ENCODE measurements at places on chromosomes 12 and 14.

DNA sequence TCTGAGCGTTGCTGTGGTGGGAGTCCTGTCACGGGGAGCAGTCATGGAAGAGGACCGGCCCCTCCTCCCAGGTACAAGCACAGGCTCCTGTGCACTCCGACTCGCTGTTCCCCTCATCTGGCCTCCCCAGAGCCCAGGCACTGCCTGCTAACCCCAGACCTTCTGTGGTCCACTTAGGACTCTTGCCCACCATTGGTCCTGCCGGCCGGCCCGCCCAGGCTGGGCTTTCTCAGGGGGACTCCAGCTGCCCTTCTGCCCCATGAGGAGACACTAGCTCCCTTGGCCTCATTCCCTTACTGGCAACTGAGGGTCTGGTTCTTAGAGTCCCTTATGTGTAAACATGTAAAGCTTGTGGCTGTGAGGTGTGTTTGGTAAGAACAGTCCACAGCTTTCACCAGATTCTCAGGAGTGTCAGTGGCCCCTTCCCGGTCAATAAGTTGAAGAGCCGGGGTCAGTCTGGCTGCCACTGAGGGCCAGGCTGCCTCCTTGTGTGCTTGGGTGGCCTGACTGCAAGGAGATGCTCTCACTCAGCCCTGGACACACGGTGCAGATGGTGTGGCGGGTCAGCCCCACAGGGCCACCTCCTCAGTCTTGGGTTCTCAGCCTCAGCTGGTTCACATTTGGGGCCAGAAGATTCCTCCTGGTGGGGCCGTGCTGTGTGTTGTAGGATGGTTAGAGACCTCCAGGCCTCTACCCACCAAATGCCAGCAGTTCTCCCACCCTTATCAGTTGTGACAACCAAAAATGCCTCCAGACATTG, 43.6 kb downstream of the DDX51 start:
- DNase-seq = no peak

DNA sequence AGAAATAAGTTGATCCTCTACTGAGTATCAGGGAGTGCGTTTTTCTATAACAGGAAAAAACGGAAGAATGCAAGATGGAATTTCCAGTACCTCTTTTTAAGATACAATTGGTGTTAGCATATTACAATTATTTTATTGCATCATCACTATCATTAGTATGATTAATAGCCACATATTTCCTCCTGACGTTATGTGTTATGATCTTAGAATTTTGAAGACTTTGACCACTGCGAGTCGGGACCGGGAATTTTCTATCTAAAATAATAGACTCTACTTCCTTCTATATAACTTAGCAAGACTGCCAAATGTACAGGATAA, 679 bp upstream of the SAV1 start:
- DNase-seq = no peak

DNA sequence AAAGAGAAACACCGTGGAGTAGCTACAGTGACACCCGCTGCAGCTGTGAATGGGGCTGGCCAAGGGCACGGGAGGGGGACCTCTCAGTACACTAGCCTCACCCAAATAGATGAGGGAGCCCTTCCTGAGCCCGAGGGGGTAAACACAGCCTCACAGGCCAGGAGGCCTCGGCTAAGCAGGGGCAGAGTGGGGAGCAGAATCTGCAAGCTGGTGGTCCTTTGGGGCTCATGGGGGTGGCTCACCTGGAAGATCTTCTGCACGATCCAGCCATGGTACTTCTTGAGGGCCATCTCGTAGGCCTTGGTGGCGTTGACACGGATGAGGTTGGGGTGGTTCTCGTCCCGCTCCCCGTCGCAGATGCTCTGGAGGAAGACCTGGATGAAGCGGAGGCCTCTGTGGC, 22.2 kb upstream of the TRPV4 start:
- DNase-seq = no peak

- DNase-seq = no peak
Measured at GRCh38 chr12:77540097-77540496, 290.6 kb upstream of the NAV3 start.

GRCh38 chr12:56332512-56333196, 1.1 kb downstream of the PAN2 start:
- no peak for DNase-seq

DNA sequence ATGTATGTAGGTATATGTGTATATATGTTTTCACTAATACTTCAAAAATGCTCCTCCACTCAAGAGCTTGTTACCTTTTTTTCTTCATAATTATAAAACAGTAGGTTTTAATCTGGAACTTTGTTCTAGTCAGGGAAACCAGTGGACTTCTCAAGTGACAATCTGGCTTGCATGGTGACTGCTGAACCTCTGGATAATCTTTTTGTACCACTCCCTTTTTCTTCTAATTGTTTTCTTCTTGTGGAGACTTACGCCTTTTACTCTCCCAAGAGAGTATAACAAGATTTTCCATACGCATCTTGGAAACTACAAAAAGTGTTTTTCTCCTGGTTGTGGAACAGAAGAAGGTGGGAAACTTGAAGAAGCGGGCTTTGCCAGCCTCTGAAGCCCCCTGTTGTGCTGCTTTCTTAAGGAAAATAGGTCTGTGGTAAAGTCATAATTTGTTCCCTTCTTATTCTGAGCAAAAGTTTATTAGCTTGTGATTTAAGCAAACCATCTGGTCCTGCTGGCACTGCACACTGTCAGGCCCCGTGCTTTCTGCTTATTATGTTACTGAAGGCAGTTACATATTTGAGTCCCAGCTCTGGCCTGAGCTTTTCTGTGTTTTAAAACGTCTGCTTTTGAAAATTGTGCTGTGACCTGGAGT, 291.8 kb downstream of the ERC1 start:
- no peak for DNase-seq

DNA sequence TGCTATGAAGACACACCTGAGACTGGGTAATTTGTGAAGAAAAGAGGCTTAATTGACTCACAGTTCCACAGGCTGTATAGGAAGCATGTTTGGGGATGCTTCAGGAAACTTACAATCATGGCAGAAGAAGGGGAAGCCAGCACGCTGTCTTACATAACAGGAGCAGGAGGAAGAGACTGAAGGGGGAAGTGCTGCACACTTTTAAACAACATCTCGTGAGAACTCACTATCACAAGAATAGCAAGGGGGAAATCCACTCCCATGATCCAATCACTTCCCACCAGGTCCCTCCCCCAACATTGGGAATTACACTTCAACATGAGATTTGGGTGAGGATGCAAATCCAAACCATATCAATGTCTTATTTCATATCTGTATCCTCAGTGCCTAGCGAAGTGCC, 307.2 kb downstream of the ATP23 start:
- peak; percentile 21 for DNase-seq

DNA sequence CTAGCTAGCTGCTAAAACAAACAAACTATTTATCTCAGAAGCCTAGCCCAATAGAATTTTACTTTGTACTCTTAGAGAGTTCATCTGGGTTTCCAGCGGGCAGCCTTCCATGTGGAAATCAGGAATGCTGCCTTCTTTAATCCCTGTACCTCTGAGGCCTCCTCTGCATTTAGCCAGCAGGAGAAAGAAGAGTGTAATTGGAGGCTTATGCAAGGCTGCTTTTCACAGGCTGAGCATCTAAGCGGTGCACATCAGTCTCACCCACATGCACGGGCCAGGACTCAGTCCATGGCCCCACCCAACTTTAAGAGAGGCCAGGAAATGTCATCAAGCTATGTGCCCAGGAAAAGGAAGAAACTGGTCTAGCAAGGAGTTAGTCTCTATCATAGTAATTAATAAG, 14.0 kb upstream of the PTGDR start:
- DNase-seq = no peak

GRCh38 chr14:34640826-34641225, 10.9 kb upstream of the SNX6 start:
- DNase-seq = no peak

DNA sequence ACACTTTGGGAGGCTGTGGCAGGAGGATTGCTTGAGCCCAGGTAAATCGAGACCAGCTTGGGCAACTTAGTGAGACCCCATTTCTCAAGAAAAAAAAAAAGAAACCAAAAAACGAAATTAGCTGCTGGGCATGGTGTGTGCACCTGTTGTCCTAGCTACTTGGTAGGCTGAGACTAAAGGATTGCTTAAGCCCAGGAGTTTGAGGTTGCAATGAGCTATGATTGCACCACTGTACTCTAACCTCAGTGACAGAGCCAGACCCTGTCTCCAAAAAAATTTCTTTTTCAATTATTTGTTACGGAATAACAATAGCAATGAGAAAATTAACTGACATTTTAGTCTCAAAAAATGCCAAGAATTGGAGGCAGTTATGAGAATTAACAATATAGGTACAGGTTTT, 128.0 kb downstream of the CCDC91 start:
- peak; percentile 27 for DNase-seq

GRCh38 chr14:73811164-73811503, 40.5 kb upstream of the PTGR2 start:
- DNase-seq = no peak

- no peak for DNase-seq
Measured at GRCh38 chr12:116864371-116865160, 16.7 kb downstream of the HRK start.

DNA sequence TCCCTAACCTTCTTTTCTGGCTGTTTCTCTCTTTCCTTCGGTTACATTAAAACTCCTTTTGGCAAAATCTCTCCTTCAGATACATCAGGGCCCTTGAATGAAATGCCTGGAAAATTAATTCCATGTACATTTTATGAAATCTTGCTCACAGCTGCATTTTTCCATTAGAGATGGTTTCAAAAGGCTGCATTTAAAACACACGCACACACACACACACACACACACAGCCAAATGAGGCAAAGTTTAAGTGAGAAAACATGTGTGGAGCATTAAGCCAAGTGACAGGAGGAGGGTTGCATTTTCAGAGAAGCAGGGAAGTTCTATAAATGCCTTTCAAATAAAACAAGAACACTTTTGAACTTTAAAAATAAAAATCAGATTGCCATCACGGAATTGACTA, 216.4 kb downstream of the LRIG3 start:
- DNase-seq = no peak

- no peak for DNase-seq
Measured at GRCh38 chr12:3352230-3352629, 138.8 kb upstream of the PRMT8 start.

- no peak for DNase-seq
Measured at GRCh38 chr14:96383445-96383844, 8.5 kb upstream of the AK7 start.

DNA sequence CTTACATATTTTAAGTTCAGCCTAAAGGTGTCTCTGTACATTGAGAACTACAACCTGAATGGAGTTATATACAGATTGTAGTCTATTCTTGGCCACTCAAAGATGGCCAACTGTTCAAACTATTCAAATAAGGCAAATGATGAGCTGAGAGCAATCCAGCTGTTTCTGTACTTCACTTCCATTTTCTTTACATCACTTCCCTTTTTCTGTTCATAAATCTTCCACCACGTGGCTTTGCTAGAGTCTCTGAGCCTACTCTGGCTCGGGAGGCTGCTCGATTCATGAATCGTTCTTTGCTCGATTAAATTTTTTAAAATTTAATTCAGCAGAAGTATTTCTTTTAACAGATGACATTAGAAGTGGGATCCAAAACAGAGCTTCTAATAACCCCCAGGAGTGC, 879.7 kb downstream of the GALC start:
- DNase-seq = no peak

- DNase-seq = no peak
Measured at GRCh38 chr12:84874825-84875139, 37.8 kb downstream of the SLC6A15 start.

DNA sequence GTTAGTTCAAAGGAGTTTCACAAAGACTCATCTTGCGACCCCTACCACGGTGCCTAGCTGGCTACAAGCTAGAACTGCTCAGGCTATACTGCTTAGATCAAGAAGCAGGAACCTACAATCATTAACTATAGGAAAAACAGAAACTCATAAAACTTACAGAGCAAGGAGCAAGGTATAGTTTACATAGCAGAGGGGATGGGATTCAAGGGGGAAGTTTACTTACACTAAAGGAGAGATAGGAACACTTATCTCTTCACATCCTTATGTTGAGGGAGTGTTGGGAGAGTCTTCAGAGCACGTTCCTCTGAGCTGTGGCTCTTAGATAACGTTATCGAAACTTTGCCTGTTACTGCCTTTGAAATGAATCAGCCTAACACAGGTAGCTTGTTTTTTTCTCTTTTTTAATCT, 58.1 kb downstream of the FSCB start:
- DNase-seq = no peak

DNA sequence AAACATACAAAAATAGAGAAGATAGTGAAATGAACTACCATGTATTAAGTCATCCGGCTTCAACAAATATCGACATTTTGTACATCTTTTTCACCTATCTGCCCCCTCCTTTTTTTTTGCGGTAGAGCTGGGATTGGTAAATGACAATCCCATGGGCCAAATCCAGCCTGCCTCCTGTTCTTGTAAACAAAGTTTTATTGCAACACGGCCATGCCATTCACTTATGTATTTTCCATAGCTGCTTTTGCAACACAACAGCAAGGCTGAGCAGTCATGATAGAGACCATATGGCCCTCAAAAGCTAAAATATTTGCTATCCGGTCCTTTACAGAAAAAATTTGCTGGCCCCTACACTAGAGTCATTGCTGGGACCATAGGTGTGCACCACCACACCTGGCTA, 58.1 kb upstream of the PLEKHG3 start:
- DNase-seq = no peak

- peak; percentile 52 for DNase-seq
Measured at GRCh38 chr12:105698075-105698474, 367.6 kb downstream of the C12orf75 start.

- peak; percentile 74 for DNase-seq
Measured at GRCh38 chr14:93683226-93683625, 105.1 kb downstream of the PRIMA1 start.

DNA sequence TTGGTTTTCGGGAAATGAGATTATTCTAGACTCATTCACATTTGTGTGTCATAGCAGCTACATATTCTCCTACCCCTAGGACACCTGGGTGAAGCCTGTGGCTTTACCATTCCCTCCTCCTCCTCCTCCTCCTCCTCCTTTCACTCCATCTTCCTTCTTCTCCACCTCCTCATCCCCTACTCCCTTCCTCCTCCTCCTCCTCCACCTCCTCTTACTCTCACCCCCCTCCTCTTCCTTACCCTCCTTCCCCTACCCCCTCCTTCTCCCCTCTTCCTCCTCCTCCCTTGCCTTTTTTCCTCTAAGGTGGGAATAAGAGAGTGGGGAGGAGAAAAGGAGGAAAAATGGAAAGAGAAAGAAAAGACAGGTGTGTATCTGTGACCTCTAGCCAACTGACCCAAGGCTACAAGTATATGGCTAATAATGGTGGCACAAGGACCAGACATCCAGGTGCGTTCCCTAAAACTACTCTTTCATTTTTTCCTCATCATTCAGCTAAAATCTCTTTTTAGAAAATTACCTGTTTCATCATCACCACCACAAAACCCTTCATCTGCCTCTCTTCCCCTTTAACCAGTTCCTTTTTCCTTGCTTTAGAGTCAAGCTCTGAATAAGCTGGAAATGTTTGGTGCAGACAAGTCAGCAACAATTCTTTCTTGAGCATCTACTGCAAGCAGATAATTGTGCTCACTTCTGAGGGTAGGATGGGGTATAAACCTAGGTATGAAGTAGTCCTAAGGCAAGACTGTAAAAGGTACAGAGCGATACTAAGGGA, 149.8 kb upstream of the FOXN3 start:
- no peak for DNase-seq

All from NB4 (cell line).